ENCODE measurements at places on chromosomes 4 and X. TPM values are rescaled to one million over a fixed set of nuclear protein-coding genes. Genes with fewer than 3 reads are reported as not detected.

DNA sequence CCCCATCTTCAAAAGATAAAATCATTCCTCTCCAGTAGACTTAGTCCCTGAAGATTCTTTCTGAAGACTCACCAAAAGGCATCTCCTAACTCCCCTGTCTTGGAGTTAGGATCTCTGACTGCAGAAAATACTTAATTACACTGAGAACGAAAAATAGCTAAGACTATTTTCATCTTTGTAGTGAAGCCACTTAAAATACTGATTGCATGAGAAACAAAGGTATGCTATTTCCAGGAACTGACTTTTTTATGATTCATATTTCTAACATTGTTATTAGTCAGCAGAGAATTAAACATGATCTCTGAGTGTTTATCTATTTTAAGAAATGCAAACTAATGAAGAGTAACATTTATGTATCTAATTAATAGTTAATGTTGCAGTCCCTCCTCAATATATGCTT lies 71.8 kb upstream of the NR3C2 start:
- DNase-seq = no peak

DNA sequence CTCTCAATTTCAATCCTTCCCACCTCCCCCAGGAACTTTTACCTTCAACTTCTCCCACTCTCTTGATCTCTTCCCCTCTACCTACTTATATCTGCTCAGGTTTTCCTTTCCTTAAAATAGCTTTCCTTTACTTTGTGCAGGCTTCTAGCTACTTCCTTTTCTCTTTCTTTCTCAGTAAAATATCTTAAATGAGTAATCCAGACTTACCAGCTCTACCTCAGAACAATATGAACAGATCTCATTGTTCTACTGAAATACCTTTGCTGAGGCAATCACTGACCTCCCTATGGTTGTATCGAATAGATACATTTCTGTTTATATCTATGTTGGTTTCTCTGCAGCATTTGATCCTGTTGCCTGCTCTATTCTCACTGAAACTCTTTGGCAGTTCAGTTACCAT lies 86.7 kb upstream of the WDR44 start:
- DNase-seq = no peak

DNA sequence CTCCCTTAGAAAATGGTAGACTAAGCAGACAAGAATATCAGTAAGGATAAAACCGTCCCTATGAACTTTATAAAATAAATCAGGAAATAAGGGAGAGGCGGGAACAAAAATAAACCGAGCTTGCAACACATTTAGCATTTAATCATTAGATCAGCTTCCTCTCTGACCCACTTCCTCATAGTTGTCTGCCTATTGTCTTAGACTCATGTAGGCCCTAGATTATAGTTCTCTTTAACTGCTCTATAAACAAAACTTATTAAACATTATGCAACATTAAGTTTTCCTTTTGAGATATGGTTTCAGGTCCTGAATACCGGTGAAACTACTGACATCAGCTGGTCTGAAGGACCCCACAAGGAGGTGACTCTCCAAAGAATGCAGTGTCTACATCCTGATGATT lies 15.8 kb upstream of the SRD5A3 start:
- DNase-seq = no peak

DNA sequence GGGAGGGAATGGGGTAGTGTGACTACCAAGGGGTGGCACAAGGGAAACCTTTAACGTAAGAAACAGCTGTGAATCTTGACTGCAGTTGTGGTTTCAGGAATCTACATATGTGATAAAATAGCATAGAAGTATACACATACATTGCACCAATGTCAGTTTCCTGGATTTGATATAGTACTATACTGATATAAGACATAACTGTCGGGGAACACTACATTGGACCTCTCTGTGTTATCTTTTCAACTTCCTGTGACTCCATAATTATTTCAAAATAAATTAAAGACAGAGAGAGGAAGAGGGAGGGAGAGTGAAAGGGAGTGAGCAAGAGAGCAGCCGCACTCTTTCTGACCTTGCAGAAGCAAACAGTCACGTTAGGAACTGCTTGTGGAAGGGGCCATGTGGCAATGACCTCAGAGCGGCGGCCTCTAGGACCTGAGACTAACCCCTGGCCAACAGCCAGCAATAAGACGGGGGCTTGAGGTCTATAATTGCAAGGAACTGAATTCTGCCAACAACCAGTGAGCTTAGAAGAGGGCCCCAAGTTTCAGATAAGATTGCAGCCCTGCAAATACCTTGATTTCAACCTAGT lies 47.4 kb downstream of the NALF2 start:
- DNase-seq = no peak

DNA sequence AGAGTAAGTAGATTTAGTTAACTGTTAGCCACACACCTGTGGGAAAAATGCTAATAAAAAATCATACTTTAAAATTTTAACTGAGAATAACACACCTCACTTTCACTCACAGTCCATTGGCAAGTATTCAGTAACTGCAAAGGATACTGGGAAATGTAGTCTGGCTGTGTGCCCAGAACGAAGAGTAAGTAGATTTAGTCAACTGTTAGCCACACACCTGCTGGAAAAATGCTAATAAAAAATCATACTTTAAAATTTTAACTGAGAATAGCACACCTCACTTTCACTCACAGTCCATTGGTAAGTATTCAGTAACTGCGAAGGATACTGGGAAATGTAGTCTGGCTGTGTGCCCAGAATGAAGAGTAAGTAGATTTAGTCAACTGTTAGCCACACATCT lies 178.4 kb upstream of the NWD2 start:
- DNase-seq = no peak

DNA sequence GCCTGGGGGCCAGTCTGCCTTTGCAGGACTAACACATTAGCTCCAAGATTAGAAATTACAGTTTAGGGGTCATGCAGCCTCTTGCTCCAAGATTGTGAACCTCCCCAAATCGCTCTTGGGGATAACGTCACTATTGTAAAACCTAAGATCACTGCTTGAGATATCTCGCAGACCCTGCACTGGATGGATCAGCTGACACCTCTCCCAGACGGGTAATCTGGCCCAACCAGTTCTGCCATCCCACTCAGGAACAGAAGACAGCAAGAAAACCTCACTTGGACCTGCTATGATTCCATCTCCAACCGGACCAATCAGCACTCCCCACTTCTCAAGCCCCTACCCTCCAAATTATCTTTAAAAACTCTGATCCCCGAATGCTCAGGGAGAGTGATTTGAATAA lies 431.2 kb downstream of the GPM6A start:
- no peak for DNase-seq

SPANXN4 gene
- not detected for total RNA-seq

HERC6 gene
- total RNA-seq = 21.7 TPM

SYNPO2 gene
- 27.6 TPM for total RNA-seq

GPR119 gene
- not detected for total RNA-seq

VCX3B gene
- total RNA-seq = not detected
